NCI-H510A (cell line): ENCODE measurements at places on chromosomes 12 and 14.

GRCh38 chr12:750366-751191 is 1.8 kb upstream of the WNK1 start:
- no peak for DNase-seq

DNA sequence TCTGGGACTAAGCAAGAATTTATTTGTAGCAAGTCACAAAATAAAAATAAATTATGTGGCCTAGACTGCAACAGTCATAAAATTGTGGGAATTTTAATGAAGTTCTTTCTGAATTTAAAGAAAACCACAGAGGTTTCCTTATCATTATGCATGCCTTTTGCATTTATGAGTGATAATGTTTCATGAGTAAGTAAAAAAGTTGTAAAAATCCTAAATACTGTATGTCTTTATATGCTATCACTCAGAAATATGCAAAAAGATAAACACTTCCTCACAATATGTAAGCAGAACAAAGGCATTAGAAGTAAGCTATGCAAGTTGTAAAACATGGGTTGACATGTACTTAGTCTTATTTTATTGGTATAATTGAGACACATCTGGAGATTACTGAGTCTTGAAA is 239.4 kb upstream of the PDE3A start:
- DNase-seq = no peak

- no peak for DNase-seq
Measured at GRCh38 chr12:2354151-2354991, 301.6 kb downstream of the CACNA1C start.

- no peak for DNase-seq
Measured at GRCh38 chr12:57051011-57051410, 1.1 kb upstream of the MYO1A start.

DNA sequence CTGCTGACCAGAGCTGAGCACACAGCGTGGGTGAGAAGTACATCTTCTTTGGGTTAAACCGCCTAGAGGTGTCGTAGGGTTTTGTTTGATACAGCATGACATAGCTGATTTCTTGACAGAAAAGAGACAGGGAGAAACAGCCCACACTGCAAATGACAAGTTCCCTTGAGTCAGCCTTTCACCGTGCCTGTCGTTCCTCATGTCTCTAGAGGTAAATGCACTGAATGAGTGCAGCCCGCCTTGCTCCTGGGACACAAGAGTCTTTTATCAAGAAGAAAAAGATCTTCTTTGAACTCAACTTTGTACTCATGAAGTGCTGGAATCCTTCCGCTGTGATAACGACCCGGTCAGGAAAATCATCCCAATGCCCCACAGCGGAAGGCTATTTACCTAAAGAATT is 77.6 kb downstream of the TMEM132D start:
- DNase-seq = no peak

- DNase-seq = no peak
Measured at GRCh38 chr12:54368025-54368708, 3.9 kb upstream of the GPR84 start.

- no peak for DNase-seq
Measured at GRCh38 chr12:128178565-128178964, 88.4 kb upstream of the TMEM132C start.

GRCh38 chr12:65955452-65955851 is 131.2 kb downstream of the HMGA2 start:
- DNase-seq = no peak

DNA sequence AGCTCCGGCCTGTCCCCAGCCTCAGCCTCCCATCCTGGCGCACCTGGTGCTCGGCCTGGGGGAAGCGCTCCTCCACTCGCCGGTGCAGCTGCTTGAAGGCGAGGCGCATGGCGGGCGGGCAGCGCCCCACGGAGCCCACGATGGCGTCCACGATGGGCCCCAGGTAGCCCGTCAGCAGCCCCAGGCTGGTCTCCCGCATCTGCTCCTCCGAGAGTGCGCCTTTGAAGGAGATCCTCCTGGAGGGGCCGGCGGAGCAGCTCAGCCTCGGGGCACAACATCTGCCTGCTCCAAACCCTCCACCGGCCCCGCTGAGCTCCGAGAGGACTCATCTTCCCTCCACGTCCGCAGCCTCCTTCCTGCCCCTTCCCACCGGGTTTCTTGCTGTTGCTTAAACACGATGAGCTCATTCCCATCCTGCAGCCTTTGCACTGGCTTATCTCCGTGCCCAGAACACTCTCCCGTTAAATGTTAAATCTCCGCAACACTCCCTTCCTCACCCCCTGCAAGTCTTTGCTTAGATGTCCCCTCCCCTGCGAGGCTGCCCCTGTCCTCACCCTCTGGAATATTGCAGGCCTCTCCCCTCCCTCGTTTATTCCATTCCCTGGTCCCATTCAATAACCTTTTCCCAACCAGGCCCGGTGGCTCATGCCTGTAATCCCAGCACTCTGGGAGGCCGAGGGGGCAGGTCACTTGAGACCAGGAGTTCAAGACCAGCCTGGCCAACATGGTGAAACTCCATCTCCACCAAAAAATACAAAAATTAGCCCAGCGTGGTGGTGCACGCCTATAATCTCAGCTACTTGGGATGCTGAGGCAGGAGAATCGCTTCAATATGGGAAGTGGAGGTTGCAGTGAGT is 23.3 kb downstream of the RASAL1 start:
- no peak for DNase-seq

GRCh38 chr12:75971253-75971652 is 60.3 kb downstream of the PHLDA1 start:
- DNase-seq = no peak
